ENCODE measurements at places on chromosomes 3 and 15.

- no peak for DNase-seq
Observed at GRCh38 chr15:24067733-24068501, 380.8 kb upstream of the NDN start.

GRCh38 chr3:57587905-57588304, 9.2 kb downstream of the ARF4 start:
- no peak for DNase-seq

DNA sequence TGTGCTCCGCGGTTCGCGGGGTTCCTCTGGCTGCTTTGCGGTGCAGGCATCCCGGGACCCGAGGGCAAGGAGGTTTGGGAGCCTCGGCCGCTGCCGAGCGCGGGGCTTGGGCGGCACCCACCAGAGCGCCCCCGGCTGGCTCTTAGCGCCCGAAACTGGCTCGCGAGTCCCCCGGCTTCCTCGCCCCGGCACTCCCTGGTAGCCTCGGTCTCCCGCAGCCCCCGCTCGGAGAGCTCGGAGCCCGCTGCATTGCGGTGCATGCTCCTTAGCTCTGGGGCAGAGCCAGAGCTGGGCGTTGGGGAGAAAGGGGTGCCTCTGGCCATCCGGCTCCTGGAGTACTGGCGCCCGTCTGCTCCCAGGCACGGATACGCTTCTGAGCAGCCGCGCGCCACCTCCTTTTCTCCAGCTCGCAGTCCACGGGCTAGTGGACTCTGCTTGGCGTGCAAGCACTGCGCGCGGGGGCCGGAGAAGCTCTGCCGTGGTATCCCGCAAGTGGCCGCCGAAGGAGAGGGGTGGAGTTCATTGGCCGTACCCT, 753 bp downstream of the EPHB1 start:
- no peak for DNase-seq

- no peak for DNase-seq
Observed at GRCh38 chr3:16319307-16319706, 54.3 kb downstream of the OXNAD1 start.

DNA sequence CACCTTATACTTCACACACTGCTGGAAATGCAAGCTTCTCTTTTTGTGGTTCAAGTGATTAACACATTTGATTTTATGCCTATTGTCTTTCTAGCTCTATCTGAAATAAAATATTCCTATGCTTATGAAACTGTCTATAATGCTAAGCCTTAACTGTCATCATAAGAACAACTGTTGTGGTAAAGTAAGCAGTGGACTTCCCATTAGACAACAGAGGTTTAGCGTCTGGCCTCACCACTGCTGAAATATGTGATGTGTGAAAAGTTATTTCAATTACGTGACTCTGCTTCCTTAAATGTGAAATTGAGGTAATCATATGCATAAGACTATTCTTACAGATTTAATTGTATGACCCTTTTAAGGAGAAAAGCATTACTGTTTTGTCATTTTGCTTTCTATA, 140.2 kb upstream of the LYSMD4 start:
- no peak for DNase-seq

DNA sequence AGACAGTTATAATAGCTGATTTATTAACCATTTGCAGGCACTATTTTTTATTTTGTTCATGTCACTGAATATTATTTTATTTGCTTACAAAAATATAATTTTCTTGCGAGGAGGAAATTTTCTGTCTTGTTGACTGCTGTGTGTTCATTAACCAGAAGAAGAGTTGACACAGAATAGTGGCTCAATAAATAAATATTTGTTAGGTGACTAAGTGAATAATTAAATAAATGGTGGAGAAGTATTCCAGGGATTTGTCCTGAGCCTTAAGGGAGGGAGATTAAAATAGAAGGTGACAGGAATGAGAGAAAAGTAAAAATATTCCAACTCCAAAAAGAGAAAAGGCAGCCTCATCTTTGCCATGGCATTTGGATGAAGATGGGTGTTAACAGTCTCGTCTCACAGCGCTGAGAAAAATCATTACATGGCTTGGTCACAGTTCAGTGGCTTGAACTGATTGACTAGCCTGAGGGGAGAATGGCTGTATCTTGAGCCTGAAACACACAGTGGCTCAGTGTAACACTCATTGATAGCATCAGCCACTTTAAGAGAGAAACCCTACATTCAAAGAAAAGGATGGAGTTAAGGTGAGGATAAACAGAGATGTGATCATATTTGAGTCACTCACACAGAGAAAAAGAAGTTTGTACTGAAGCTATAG, 449.9 kb upstream of the NAALADL2 start:
- DNase-seq = no peak

- no peak for DNase-seq
Observed at GRCh38 chr3:39146083-39146501, 7.3 kb downstream of the CSRNP1 start.

- DNase-seq = no peak
Observed at GRCh38 chr3:2819571-2819970, 290.6 kb downstream of the IL5RA start.

DNA sequence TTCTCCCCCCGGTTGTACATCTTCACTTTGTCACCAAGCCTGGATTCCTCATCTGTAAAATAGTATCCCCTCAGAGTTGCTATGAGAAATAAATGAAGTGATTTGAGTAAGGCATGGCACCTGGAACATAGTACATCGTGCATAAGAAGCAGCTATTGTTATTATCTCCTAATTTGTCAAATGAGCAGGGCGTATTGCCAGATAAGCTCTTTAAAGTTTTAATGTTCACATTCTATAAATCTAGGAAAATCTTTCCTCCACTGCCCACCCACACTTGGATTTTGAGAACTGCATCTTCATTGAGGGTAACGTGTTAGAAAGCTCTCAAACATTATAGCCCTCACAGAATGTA, 32.3 kb downstream of the CACNA1D start:
- DNase-seq = no peak

- no peak for DNase-seq
Observed at GRCh38 chr3:137809509-137809908, 45.4 kb downstream of the SOX14 start.

DNA sequence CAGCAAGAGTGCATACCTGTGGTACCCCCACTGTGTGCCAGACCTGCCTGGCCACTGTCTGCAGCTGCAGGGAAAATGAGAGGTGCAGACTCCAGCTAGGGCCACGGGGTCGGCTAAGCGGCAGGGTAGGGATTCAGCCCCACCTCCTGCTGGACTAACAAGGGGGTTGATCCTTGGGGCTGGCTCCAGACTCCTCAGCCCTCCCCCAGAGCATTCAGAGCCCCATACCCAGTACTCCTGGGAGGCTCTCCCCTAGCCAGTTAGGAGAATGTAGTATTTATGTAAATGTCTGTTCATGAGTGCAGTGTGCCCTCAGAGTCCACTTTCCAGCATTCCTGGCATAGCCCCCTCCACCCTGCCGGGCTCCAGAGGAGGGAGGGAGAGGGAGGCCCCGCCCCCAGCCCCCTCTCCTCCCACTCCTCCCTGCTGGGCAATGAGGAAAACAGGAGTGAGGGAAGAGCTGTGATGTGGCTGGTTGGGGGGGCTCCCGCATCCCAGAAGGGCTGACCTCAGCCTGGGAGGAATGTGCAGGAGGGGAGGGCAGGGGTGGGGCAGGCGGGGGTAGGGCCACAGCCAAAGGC, 4.5 kb upstream of the SEMA3B start:
- DNase-seq = no peak

- no peak for DNase-seq
Observed at GRCh38 chr3:177800561-177800960, 603.3 kb upstream of the TBL1XR1 start.

Measured in cortex of kidney (tissue), 1 donor.